Renal pelvis (tissue), 12 donors: ENCODE measurements at places on chromosomes 11 and 22.
A peak's percentile ranks its signal among the peaks of the same experiment; 100 is the strongest.

- DNase-seq: no peak
Measured at GRCh38 chr11:117676501-117676900, 120.5 kb downstream of the DSCAML1 start.

DNA sequence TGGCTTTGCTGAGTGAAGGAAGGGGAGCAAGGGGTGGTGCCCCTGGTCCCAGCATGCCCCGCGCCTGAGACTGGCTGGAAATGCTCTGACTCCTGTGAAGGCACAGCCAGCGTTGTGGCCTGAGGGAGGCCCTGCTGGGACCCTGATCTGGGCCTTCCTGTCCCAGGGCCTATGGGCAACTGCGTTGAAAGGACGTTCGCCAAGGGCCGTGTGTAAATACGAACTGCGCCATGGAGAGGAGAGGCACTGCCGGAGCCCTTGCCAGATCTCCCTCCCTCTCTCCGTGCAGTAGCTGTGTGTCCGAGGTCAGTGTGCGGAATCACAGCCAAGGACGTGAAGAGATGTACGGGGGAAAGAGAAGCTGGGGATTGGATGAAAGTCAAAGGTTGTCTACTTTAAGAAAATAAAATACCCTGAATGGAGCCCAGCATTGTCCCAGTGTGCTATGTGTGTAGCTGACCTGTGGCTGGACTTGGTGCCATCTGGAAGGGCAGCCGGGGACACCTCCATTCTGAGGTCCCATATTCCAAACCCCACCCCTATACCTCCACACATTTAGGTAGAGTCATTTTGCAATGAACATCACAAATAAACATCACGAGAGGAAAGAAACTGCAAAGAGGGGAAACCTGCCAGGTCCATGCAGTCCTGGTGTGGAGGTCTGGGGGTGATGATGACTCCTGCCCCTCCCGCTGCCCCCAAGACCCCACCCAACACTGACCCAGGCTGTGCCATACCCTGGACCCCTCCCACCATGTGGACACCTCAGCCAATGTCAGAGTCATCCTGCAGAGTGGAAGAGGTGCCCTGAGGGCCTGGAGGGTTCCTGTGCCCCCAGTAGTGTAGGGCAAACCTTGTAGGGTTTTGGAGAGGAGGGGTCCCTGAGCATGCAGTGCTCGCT is 16.9 kb downstream of the RSPH14 start:
- no peak for DNase-seq

DNA sequence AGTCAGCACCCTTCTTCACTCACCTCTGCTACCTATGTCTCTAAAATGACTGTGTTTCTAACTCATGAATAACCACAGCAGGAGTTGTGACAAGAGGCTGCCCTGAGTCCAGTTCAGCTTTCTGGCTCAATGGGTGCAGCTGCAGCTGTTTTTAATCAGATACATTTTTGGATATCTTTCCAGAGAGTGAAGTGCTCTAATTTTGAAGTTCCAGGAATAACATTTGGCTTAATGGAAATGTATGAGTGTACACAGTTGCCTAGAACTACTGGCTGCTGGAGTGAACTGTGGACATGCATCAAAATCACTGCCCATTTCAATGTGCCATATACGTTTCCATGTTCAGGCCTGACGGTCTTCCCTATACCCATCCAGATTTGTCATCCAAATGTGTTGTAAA is 769.5 kb upstream of the ANO3 start:
- DNase-seq: no peak

GRCh38 chr22:44172370-44173108 is 8.2 kb upstream of the PARVG start:
- no peak for DNase-seq

GRCh38 chr22:42228483-42228882 is 42.0 kb downstream of the TCF20 start:
- no peak for DNase-seq

DNA sequence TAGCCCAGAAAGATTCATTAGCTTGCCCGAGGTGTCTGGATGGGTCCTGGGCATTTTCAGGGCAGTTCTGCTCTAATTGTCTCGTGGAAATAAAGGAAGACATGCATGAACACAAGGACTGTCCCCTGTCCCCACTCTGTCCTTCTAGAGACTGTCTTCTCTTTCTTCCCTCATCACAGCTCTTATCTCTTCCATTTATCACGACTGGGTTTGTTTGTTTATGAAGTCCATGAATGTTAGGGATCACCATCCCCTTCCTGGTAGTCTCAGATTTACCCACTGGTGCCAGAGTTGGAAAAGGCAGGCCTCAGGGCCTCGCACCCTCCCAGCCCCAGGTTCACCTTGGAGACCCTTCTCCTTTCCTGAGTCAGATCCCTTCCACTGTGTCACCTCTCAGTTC is 134.8 kb downstream of the PARVA start:
- DNase-seq: no peak

- DNase-seq: peak; percentile 43
Measured at GRCh38 chr11:83051760-83052671, 19.7 kb downstream of the RAB30 start.

- DNase-seq: no peak
Measured at GRCh38 chr22:46229701-46230100, 20.4 kb downstream of the CDPF1 start.

DNA sequence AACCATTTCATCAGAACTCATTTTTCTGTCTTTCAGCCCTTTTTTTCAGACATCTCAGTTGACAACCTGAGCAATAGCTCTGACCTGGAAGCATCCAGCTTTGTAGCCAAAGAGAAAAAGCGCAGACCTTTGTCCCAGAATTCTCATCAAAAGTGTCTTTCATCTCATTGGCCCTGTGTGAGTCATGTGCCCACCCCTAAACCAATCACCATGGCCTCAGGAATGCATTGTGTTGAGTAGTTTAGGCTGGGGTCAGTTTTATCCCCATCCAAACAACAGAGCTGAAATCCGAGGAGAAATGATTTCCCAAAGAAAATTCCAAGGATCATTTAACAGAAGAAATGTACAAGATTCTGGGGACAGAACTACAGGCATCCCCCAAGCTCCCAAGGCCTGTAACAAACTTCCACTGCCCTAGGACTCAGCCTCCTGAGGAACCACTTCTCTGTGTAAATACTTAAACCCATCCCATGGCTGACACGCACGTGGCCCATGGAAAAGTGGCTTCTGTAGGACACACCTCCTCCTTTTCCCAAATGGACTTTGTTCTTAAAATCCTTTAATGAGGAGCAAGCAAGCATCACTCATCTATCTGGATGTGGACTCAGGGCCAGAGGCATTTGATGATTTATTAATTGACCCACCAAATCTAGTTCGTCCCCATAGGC is 429.0 kb downstream of the SOX6 start:
- DNase-seq: no peak
